ENCODE measurements at places on chromosomes 11 and 22. TPM values are rescaled to one million over a fixed set of nuclear protein-coding genes. Genes with fewer than 3 reads are reported as not detected.

Gene BLID
- 0.77 TPM for total RNA-seq

Gene MIF
- 170 TPM for total RNA-seq

Gene TIGD3
- total RNA-seq = not detected

DNA sequence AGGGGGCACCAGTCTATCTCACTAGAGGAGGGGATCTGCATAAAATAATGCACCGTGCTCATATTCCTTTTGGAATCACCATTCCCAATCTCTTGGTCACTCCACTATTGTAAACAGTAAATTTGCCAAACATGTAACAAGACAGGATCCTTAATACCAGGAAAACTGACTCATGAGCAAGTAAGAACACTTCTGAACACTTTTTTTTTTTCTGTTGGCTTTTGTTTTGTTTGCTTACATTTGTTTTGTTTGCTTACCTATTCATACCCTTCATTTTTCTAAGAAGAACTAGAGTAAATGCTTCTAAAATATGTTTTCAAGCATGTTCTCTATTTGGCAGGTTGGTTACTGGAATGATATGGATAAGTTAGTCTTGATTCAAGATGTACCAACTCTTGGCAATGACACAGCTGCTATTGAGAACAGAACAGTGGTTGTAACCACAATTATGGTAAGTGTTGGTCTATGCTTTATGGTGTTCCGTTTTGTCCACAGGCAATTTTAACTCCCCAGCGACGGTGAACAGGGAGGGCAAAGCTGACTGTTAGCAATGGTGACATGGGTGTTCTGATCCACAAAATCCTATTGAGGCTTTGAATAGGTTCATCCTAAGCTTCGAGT, 111.8 kb downstream of the MSANTD4 start:
- H3K27me3 ChIP-seq = no peaks in the 10 kb centered on the region
- H3K36me3 ChIP-seq = no peaks in the 10 kb centered on the region
- no peak for DNase-seq
- H3K4me3 ChIP-seq = no peak overlapping the region
- H3K4me1 ChIP-seq = no peaks in the 10 kb centered on the region

- DNase-seq = peak; percentile 74
- peaks cover 3% of the 10 kb centered on the region for H3K4me1 ChIP-seq
These were observed 1.6 kb downstream of the SUN2 start for GRCh38 chr22:38753948-38754750.

GRCh38 chr22:35198738-35199137, 58.6 kb upstream of the HMGXB4 start:
- H3K4me1 ChIP-seq = no peaks in the 10 kb centered on the region
- no peak overlapping the region for H3K27ac ChIP-seq
- no peaks in the 10 kb centered on the region for H3K27me3 ChIP-seq
- no peak overlapping the region for H3K4me3 ChIP-seq
- H3K36me3 ChIP-seq = no peaks in the 10 kb centered on the region

DNA sequence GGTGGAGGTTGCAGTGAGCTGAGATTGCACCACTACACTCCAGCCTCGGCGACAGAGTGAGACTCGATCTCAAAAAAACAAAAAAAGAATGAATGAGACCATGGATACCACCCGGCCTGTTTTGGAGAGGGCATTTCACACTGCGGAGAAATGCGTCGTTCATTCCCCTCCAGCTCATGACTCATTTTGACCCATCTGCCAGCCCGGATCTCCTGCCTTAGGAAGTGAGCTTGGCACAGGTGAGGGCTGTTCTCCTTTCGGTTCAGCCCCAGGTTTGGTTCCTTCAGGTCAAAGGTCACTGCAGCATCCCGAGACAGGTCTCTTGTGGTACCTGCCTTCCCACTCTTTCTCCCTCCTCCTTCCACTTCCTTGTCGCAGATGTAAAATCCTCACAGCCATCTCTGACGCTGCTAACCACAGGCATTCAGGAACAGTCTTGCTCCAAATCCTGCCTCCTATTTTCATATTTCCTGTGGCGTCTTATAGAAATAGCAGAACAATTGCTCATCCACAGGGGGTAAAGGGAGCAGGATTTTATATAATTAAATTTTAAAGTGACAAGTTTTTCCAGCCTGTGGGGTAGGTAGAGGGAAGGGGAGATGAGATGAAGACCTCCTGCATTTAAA, 517.9 kb downstream of the NTM start:
- no peaks in the 10 kb centered on the region for H3K27me3 ChIP-seq
- no peak overlapping the region for H3K4me3 ChIP-seq
- H3K4me1 ChIP-seq = no peaks in the 10 kb centered on the region
- H3K27ac ChIP-seq = no peak overlapping the region

DNA sequence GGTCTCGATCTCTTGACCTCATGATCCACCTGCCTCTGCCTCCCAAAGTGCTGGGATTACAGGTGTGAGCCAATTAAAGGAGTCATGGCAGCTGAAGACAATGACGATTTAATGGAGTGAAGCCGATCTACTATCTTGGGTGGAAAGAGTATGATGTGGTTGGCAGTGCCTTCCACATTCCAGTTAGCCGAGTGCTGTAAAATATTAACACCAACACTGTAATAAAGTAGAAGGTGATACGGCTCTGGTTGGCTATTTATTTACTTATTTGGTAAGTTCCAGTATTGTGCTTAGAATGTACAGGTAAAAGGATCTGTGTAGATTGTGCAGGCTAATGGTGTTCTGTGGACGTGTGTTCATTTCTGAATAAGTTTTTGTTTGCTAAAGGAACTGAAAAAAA, 149.6 kb upstream of the MTMR2 start:
- no peaks in the 10 kb centered on the region for H3K36me3 ChIP-seq
- no peak overlapping the region for H3K27ac ChIP-seq
- DNase-seq = no peak
- H3K4me3 ChIP-seq = no peak overlapping the region
- H3K27me3 ChIP-seq = no peaks in the 10 kb centered on the region
- H3K4me1 ChIP-seq = no peaks in the 10 kb centered on the region
